Subcutaneous preadipocyte (primary cell): ENCODE measurements at places on chromosomes 3 and 15. TPM values are rescaled to one million over a fixed set of nuclear protein-coding genes. Genes with fewer than 3 reads are reported as not detected.

FMN1 gene
- total RNA-seq, result under 0.01 and 0.59 TPM in 2 replicates

SNUPN gene
- total RNA-seq, result 29.3 and 36.7 TPM in 2 replicates

ZKSCAN7 gene
- total RNA-seq, result 3.7 and 5.5 TPM in 2 replicates

TNNC1 gene
- 0.37 TPM in 1 of 2 replicates, not detected in the other for total RNA-seq

TRIM42 gene
- not detected in 2 replicates for total RNA-seq

CHDH gene
- total RNA-seq, result under 0.01 and 0.37 TPM in 2 replicates
